CD4-positive, alpha-beta T cell treated with Interleukin-4 for 4 hours (primary cell): ENCODE measurements at places on chromosomes 2 and 18.

DNA sequence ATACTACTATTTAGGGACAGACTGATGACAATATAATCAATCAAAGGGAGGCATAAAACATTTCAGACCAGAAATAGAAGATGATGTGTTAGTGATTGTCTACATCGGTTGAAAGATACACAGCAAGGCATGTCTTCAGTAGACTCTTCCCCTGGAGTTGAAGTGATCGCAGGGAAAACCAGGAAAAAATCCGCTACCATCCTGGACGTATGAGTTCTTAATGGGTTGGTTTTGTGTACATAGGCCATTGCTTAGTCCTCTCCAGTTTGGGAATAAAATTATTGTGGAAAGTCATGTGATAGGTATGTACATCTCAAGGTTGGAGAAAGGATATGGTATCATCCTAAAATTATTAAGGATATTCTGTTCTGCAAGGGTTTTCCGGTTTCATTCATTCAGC is 4.3 kb downstream of the APCDD1 start:
- DNase-seq = no peak

DNA sequence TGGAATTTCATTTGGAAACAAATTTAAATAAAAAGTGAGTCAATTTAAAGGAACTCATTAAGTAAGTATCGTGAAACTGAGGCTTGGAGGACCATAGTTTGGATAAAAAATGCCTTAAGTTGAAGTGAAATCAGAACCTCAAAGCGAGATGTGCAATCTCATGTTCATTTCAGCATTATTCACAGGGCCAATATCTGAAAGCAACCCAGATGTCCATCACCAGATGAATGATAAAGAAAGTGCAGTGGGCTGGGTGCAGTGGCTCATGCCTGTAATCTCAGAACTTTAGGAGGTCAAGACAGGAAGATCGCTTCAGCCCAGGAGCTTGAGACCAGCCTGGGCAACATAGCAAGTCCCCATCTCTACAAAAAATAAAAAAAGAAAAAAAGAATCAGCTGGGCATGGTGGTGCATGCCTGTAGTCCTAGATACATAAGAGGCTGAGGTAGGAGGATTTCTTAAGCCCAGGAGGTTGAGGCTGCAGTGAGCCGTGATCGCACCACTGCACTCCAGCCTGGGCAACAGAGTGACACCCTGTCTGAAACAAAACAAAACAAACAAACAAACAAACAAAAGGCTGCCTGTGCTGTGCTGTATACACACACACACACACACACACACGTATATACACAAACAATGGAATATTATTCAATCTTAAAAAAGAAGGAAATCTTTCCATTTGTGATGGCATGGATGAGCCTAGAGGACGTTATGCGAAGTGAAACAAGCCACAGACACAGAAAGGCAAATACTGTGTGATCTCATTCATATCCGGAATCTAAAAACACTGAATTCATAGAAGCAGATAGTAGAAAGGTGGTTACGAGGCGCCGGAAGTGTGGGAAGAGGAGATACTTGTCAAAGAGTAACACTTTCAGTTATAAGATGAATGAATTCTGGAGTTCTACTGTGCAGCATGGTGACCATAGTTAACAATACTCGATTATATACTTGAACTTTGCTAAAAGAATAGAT is 14.5 kb downstream of the SH3RF3 start:
- peak; percentile 45 for DNase-seq

GRCh38 chr2:238731961-238732360 is 115.9 kb upstream of the TWIST2 start:
- no peak for DNase-seq

DNA sequence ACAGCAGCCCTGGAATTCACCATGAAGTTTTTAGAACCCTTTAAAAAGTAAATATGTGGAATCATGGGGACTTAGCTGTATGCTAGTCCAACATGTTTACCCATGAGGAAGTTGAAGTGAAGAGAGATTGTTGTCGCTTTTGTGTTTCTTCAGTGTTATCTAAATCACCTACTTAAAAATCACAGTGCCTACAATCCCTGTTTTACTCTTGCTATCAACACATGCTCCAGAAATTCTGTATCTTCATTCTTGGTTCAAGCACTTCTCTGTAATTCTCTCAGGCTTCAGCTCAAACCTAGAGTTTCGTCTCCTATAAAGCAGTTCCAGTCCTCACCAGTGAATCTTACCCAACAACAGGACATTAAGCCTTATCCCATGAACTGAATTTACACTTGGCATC is 30.5 kb upstream of the CHMP1B start:
- no peak for DNase-seq

DNA sequence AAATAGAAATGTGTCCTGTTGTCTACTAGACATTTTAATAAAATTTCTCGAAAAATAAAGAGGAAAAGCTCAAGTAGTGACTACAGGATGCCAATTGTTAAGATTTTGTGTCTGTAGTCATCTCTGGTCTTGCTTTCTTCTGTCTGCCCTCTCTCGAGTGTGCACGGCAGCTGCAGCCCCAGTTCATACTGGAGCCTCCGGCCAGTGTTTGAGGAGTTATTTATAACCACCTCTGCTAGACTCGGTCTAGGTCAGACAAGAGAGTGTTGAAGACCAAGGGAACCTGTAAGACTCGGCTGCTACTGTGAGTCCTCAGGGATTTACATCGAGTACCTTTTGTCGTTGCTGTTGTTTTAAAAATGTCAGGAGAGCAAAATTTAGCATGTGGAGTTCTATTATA is 810.1 kb upstream of the POU3F3 start:
- no peak for DNase-seq

- no peak for DNase-seq
These were observed 3.1 kb upstream of the DCTN1 start for GRCh38 chr2:74383254-74383653.

DNA sequence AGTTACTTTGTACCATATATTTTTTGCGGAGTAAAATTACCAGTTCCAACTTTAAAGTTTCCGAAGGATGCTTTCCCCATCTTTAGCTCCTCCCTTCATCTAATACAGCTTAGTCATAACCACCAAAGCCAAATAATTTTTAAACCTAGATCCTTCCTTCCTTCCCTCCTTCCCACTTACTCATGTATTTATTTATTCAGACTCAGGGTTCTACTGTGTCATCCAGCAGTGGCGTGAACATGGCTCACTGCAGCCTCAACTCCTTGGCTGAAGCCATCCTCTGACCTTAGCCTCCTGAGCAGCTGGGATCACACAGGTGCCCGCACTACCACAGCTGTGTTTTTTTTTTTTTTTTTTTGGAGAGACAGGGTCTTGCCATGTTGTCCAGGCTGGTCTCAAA is 4.4 kb downstream of the LPIN2 start:
- no peak for DNase-seq

DNA sequence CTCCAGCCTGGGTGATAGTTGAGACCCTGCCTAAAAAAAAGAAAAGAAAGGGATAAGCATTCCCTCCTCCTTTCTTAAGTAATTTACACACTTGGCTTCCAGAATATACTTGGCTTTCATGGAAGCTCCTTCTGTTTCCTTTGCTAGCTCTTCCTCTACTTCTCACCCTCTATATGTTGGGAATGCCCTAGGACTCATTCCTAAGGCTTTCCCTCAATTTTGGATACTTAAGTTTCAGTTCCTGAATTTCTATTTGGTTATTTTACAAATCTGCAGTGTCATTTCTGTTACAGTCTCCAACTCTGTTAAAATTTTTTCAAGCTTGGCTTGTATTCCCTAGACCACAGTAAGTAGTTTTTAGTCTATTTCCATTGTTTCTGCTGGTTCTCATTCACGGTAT is 23.6 kb downstream of the SP3 start:
- DNase-seq = no peak

GRCh38 chr2:166372046-166372445 is 3.7 kb downstream of the SCN9A start:
- DNase-seq = no peak

- DNase-seq = no peak
These were observed 435.4 kb downstream of the EIPR1 start for GRCh38 chr2:2942225-2942624.

DNA sequence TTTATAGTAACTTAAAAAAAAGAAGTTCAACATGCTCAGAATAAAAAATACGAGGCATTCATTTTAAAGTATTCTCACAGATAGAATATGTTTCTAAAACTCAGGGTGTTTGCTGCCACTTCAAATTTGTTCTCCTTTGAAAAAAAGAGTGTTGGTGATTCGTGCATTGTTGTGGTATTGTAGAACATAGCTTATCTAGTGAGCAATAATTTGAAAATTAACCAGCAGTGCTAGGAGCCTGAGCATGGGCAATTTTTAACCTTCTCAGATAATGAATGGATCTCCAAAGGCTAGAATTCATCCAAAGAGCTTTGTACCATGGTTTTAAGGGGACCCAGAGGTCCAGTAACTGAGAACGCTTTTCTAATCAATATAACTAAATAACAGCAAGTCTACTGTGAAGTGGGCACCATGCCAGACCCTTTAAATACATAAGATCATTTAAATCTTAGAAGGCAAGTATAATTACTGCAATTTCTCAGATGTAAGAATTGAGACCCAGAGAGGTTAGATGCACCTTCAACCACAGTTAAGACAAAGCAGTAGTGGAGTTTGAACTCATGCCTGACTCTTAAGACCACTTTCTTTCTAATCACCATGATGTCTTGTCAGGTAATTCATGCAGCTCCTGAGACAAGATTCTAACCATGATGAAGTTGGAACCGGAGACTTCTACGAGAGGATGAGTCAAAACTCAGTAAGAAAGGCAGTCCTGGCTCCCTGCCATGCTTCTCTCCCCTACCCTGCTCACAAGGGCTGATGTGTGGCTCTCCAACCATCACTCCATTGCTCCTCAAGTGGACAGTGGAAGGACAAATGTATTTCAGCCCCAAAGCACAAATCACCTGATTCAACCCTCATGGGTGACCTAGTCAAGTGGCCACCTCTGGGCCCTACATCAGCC is 3.4 kb downstream of the CYRIA start:
- no peak for DNase-seq

DNA sequence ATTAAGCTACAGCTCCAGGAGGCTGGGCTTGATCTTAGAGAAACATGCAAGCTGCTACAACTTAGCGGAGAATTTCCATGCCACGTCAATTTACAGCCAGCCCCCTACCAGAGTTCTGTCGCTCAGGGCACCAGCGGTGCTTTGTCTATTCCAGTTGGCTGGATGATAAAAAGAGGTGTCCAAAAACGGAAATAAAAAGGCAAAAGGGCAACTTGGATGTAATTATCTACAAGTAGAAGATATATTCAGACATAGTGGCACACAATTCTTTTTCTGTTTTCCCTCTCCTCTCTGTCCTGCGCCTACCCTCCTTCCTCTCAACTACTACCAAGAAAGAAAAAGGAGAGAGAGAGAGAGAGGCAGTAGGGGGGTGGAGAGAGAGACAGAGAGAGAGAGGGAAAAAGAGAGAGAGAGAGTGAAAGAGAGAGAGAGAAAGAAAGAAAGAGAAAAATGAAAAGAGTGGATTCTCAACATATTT is 363 bp upstream of the RFTN2 start:
- no peak for DNase-seq

- peak; percentile 79 for DNase-seq
These were observed 42.2 kb downstream of the BIN1 start for GRCh38 chr2:127064642-127065250.

DNA sequence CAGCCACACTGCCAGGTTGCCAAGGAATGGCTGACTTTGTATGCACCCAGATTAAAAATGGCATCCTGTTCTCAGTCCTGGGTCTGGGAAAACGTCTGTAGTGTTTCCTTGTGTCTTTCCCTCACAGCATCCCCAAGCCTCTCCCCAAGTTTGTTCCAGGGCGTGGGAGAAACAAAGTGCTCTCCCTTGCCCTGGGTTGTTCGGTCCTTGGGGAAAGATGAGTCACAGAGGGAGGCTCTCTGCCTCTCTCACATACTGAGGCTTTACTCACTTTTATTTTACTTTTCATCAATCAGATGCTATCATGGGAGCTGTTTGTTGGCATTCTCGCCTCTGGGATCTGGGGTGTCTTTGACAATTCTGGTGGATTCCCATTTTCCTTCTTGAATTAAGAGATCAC is 492.3 kb downstream of the XIRP2 start:
- DNase-seq = no peak

GRCh38 chr2:10331702-10332401 is 29.1 kb downstream of the HPCAL1 start:
- DNase-seq = peak; percentile 53

- DNase-seq = no peak
These were observed 58.2 kb downstream of the RAPH1 start for GRCh38 chr2:203476881-203477280.

DNA sequence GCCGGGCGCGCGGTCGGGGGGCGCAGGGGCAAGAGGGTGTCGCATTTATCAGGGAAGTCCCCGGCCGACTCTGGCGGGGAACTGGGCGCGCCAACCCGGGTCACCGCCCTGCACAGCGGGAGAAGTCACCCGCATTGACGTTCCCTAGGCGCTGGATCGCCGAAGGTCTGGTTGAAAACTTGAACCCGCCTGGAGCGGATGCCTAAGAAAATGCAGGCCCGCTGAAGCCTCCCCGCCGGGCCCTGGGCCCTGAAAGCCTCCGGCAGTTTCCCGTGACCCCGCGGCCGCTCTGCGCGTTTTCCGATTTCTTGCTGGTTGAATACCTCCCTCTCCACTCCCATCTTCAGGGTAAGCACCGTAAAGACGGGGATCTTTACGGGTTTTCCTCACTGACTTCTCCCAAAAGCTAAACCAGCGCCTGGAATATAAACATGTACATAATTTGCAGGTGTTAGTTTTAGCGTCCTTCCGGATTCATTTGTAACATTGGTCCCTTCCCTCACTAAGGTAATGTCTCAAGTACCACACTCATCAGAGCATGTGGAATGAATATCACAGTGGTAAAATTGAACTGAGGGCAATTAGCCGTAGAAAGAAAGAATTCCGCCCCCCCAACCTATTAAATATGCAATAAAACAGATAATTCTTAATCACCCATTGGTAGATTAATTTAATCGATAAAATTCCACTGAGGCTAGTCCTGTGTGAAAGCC is 675 bp upstream of the SPIRE1 start:
- no peak for DNase-seq

GRCh38 chr2:208556983-208557484 is 150.4 kb downstream of the PTH2R start:
- no peak for DNase-seq

DNA sequence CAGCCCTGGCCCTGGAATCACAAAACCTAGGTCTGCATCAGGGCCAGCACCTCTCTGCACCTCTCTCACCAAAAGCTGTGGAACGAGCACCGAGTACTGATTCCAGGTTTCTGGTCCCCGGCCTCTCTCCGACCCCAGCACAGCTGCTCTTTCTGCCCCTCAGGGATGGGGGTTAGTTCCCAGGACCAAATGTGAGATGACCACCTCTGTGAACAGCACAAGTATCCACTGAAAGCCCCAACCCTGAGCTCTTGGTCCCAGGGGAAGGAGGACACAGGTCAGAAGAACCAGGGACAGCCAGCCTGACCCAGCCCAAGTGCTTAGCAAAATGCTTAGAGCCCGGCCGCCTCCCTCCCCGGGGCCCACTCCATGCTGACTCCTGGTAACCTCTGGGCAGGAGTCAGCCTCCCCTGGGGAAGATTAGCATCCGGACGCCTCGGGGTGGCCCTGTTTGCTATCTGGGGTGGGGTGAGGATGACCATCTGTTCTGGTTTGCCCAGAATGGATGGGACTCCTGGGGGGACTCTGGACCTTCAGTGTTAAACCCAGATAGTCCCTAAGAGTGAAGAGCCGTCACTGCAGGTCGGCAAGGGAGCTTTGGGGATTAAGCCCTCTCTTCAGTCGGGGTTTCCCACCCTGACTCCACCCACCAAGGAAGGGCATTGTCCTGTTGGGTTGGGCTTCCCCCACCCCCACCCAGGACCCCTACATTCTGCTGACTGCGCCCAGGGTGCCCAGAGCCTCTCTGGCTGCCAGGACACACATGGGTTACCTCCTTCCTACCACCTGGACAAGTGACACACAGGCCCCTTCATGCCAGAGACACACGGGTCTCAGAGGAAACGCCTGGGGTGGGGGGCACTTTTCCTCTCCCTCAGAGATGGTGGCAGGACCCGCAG is 9.4 kb upstream of the GPR55 start:
- no peak for DNase-seq
